ENCODE measurements at places on chromosomes 7 and 10.
A peak's percentile ranks its signal among the peaks of the same experiment; 100 is the strongest.

DNA sequence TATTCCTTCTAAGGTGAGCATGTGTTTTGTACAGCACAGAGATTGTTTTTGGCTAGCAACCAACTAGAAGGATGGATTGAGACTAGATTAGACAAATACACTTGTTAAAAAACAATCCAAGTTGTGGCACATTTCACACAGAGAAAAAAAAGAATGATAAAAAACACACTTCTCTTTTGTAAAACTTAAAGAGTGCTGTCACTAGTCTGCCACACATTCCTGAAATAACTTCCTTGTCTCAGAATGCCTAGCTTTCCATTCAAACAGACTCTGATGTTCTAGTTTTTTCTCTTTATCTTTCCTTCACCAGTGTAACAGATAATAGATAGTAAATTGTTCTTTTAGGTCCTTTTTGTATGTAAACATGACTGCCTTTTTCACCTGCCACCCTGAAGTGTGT, 11.4 kb downstream of the DLD start:
- peak; percentile 36 for DNase-seq

GRCh38 chr7:73742753-73743641, 4.4 kb upstream of the ABHD11 start:
- DNase-seq, result no peak

DNA sequence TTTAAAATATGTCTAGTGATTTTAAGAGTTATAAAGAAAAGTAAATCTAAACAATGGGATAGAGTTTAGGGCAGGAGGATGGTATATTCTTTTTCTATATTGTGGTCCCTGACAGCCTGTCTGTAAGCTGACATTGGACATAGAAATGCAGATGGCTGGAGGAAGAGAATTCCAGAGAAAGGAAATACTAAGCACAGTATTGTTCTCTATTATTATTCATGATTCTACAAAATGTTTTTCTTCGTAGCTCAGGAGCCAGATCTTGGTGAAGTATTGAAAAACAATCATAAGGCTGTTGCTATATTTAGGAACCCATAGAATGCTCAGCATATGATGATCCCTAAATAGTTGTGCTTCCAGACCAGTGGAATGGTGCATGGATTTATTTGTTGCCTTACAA, 117.0 kb upstream of the FAM3C start:
- peak; percentile 60 for DNase-seq

- peak; percentile 9 for DNase-seq
These were observed 29.9 kb downstream of the POLL start for GRCh38 chr10:101558204-101558603.

- peak; percentile 32 for DNase-seq
These were observed 61.2 kb downstream of the KLF6 start for GRCh38 chr10:3723766-3724165.

- DNase-seq, result no peak
These were observed 4.5 kb upstream of the BHLHA15 start for GRCh38 chr7:98206451-98207330.

DNA sequence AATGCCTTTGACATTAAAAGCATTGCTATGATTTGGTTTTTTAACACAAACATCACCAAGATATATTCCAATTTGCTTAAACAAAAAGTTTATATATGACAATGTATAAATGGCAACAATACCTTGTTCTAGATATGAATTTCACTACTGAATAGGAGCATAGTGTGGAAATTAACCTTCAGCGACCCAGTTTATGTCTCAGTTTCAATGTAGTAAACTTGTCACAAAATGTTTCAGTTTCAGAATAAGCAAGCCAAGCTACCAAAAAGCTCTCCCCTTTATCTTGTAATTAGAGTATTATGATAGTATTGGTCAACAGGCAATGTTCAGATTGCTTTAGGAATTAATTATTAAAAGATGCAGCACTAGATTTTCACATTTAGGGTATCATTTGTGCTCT, 99.6 kb upstream of the PCDH15 start:
- no peak for DNase-seq

DNA sequence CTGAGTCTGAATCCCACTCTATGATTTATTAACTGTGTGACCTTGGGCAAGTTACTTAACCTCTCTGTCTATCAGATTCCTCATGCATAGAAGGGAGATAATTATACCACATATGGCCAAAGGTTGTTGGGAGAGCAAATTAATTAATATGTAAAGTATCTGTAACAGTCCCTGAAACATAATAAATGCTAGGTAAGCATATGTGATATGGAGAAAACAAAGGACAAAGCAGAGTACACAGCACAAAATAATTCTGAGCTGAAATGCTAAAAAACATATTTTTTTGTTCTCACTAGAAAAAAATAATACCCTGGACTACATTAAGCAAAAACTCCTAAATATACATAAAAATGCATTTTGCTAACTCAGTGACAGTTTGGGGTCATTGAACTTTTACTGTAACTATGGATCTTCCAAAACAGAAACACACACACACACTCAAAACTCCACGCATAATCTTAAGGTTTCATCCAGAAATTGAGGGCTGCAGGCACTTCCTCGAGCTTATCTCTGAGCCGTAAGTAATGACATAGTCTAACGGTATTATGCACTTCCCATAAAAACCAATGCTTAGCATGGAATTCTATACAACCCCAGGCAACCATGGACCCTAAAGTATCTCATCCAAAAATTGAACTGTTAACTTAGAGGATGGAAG, 201.7 kb upstream of the PTN start:
- DNase-seq, result no peak

DNA sequence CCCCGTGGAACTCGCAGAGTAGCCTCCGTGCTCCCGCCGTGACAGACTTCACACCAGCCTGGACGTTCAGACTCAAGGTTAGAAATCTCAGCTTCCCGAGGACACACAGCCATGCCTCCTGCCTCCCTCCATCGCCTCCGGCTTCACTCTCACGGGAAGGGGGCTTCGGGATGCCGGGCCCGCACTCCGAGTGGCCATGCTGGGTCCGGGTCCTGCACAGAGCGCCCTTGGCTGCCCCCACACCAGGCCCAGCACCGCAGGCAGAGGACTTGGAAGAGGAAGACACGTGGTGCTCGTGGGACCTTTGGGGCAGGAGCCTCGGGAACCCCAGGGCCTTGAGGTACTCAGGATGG, 89.8 kb downstream of the PDGFA start:
- no peak for DNase-seq

DNA sequence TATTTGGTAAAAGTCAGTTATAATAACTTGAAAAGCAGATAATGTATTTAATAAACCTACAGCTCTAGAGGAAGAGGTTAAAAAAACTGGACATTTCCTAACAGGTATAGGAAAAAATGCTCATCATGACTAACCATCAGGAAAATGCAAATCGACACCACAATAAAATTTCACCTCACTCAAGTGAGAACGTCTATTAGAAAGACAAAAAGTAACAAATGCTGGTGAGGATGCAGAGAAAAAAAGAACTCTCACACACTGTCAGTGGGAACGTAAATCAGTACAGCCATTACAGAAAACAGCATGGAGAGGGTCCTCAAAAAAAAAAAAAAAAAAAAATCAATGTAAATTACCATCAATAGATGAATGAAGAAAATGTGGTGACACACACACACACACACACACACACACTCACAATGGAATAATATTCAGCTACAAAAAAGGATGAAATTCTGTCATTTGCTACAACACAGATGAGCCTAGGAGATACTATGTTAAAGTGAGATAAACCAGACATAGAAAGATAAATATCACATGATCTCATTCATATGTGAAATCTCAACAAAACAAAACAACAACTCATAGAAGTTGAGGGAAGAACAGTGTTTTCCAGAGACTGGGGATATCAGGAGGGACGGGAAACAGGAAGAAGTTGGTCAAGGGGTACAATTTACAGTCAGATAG, 20.1 kb downstream of the EPC1 start:
- no peak for DNase-seq

GRCh38 chr7:2272031-2272430, 30.0 kb downstream of the NUDT1 start:
- no peak for DNase-seq

DNA sequence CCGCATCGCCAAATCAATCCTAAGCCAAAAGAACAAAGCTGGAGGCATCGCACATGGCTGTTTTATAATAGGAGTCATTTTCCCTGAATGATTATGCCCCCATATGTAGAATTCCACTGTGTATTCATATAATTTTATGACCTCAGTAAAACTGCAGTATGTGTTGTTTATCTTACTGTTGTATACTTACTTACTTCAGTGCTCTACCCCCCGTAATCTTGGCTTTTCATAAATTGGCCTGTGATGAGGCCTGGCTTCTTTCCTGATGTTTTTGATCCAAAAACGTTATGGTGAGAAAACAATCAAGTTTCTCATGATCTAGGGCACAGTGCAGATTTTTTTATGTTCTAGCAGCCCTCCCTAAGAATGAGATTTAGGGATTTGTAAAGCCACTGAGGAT, 306.4 kb upstream of the FZD1 start:
- no peak for DNase-seq
